Osteoblast (primary cell): ENCODE measurements at places on chromosomes 3 and 15. TPM values are rescaled to one million over a fixed set of nuclear protein-coding genes. Genes with fewer than 3 reads are reported as not detected.

Gene BFSP2
- total RNA-seq: not detected in 2 replicates

Gene ZNF501
- total RNA-seq: 6.5 and 7.2 TPM in 2 replicates

Gene CORO2B
- 10.5 and 14.1 TPM in 2 replicates for total RNA-seq

Gene GOLGA6B
- not detected in 2 replicates for total RNA-seq

Gene PRRT3
- total RNA-seq: 3.5 and 4.3 TPM in 2 replicates

Gene SLC22A14
- 0.29 and 0.36 TPM in 2 replicates for total RNA-seq

Gene RLBP1
- under 0.01 TPM in 2 replicates for total RNA-seq

Gene LMAN1L
- under 0.01 TPM in 1 of 2 replicates, not detected in the other for total RNA-seq

Gene ATP13A5
- not detected in 2 replicates for total RNA-seq

Gene FSTL1
- total RNA-seq: 1,825 and 2,074 TPM in 2 replicates

Gene GABRB3
- total RNA-seq: under 0.01 and 1.5 TPM in 2 replicates

Gene RETNLB
- not detected in 2 replicates for total RNA-seq

Gene GOLGA8G
- under 0.01 TPM in 1 of 2 replicates, not detected in the other for total RNA-seq

Gene NR2C2
- 34.0 and 36.8 TPM in 2 replicates for total RNA-seq

Gene C3orf85
- not detected in 2 replicates for total RNA-seq

Gene HCLS1
- 2.9 and 4.1 TPM in 2 replicates for total RNA-seq

Gene NRROS
- 0.72 and 1.2 TPM in 2 replicates for total RNA-seq

Gene PTPRG
- total RNA-seq: 148 TPM in 2 replicates

Gene GPX1
- 174 and 183 TPM in 2 replicates for total RNA-seq
